ENCODE measurements at places on chromosomes 7 and 10. TPM values are rescaled to one million over a fixed set of nuclear protein-coding genes. Genes with fewer than 3 reads are reported as not detected.

DNA sequence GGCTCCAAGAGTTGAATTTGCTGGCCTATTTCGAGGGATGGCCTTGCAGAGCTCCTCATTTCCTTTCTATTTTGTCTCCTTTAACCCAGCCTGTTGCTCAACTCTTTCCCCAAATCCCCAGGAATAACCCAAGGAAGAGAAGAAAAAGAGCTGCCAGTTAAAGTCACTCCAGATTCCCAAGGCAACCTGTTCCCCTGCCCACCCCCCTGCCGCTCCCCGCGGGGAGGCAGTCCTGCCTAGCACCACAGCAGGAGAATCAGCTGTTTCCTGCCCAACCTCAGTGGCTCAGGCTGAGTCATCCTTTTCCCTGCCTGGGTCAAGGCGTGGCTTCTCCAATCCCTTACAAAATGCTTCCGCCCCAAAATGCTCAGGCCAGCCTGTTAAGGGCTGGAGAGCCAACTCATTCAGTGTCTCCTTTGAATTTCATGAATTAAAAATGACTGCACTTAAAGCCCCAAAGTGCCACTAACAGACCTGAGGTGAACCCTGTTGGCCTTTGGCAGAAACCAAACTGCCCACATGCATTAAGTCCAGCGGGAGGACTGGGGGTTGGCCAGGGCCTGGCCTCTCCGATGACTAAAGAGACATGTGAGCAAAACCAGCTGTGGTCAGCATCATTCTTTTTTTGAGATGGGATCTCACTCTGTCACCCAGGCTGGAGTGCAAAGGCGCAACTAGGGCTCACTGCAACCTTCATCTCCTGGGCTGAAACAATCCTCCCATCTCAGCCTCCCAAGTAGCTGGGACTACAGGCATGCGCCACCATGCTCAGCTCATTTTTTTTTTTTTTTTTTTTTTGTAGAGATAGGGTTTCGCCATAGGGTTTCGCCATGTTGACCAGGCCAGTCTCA is 83.2 kb upstream of the KIF5B start:
- peak; percentile 99 for DNase-seq

DNA sequence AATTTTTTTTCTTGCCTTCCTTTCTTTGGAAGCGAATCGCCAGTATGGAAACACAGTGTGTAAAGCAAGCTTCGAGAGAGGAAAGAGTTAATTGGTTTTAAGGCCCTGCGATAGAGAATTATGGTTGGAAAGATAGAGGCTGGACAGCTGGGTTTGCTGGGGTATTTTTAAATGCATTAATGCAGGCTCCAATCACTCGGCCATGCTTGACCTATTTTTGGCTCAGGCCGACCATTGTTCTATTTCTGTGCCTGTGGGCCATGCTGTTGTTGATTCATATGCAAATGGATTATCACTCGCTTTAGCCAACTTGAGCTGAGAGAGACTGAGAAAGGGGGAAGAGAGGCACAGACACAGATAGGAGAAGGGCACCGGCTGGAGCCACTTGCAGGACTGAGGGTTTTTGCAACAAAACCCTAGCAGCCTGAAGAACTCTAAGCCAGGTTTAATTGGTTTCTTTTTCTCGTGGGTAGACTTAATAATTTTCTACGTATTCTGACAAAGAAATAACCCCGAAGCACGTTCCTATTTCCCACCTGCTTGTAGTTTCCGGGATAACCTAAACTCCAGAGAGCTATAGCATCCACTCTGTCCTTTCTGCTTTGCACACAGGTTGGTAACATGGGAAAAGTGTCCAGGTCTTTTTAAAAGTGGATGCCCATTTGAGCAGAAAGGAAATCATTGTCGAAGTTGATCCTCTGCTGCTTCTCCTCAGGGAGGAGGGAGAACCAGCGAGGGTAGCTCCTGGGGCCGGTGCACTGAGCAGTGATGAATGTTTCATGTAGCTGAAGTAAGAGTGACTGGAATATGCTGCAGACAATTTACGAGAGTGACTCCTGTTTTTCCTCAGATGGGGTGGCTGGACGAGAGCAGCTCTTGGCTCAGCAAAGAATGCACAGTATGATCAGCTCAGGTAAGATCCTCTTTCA is at the start of gene HDAC9:
TSS of gene HDAC9 (plus strand) at position 338 of the 929 bp plus-strand sequence. CDS start at position 892, 554 bp downstream.
- peak; percentile 56 for DNase-seq

DNA sequence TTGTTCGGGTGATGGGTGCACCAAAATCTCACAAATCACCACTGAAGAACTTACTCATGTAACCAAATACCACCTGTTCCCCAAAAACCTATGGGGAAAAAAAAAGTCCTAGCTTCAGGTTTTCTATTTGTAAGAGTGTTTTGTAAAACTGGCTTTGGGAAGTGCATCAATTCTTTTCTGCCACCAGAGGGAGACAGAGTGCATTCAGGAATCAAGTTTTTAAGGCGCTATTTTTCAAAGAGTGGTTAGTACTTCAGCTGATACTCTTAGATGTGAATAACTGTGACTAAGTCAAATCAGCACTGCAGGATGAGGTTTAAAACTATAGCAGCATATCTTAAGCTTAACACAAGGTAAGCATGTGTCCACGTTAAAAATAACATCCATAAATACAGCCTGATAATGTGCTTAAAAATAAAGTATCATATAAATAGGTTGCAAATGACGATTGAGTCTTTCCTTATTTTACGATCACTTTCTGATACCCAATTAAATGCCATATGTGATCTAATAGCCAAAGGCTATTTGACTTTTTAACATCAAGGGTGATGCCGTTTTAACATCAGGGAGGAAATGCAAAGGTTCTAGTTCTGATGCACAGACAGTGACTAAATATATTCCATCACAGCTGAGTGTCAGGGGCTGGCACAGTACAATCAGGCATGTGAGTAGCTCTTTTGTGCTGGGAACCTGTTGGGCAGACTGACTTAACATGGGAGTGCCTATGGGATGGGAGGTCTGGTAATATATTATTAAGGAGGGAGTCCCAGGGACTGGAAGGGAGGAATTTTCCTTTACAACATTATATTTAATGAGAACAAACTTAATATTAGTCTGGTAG is 10.6 kb upstream of the LYZL2 start:
- DNase-seq = peak; percentile 64

GRCh38 chr10:4658777-4659176 is 167.2 kb upstream of the AKR1E2 start:
- no peak for DNase-seq

GRCh38 chr7:31267486-31267885 is 73.0 kb downstream of the NEUROD6 start:
- DNase-seq = no peak

GRCh38 chr10:83037653-83038052 is 1101.7 kb upstream of the GHITM start:
- no peak for DNase-seq

DNA sequence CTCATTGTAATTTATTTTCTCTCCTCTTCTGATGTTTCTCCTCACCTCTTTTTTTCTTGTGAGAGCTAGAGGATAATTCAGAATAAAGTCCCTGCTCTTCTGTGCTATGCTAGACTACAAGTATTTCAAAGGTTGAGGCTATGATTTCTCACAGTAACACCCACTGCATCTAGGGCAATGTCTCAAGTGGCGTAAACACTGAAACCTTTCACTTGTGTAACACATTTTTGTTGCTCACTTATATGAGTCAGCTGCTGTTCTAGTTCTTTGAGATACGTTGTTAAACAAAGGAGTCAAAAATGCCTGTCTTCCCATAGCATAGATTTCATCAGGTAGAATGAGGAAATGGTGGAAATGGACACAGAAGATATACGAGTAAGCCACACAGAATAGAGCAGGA is 305.1 kb upstream of the PITRM1 start:
- DNase-seq = no peak

DNA sequence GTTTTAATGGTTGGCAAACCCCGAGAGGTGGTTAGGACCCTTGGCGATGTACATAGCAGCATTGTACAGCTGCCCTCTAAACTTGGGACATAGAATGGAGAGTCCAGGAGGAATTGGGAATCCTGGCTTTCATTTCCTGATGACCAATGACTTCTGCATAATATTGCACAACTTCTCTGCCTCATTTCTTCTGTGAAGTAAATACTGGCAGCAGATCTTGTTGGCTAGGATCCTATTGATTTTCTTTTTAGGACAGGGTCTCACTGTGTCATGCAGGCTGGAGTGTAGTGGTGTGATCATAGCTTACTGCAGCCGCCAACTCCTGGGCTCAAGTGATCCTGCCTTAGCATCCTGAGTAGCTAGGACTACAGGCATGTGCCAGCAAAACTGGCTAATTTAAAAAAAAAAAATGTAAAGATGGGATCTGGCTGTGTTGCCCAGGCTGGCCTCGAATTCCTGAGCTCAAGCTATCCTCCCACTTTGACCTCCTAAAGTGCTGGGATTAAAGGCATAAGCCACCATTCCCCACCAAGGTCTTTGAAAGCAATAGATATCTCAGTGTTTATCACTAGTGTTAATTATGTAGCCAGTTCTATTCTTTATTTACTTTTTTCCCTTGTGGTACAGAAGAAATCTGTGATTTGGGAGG is 58.1 kb downstream of the PODXL start:
- no peak for DNase-seq

DNA sequence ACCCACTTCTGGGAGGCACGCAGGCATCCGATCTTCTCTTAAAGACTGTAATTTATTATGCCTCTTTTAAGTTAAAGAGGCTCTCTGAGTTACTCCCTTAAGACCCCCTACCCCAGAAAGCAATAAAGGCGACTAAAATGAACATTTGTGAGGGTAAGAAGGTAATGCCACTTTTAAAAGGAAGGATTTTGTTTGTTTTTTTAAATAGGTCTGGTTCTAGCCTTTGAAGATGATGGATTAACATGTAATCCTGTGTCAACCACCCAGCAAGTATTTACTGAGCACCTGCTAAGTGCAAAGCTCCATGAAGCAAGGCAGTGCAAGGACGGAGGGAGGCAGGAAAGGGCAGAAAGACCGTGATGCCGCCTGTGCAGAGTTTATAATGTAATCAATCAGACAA is 26.1 kb downstream of the SH3PXD2A start:
- no peak for DNase-seq

The EN2 gene
- not detected for total RNA-seq

The DGKI gene
- total RNA-seq = 0.29 TPM

The AMPH gene
- total RNA-seq = 13.4 TPM

All from A172 (cell line).